LoVo (cell line): ENCODE measurements at places on chromosomes 12 and 14.

- DNase-seq, result no peak
Observed at GRCh38 chr14:77157740-77158139, 16.1 kb upstream of the ZDHHC22 start.

DNA sequence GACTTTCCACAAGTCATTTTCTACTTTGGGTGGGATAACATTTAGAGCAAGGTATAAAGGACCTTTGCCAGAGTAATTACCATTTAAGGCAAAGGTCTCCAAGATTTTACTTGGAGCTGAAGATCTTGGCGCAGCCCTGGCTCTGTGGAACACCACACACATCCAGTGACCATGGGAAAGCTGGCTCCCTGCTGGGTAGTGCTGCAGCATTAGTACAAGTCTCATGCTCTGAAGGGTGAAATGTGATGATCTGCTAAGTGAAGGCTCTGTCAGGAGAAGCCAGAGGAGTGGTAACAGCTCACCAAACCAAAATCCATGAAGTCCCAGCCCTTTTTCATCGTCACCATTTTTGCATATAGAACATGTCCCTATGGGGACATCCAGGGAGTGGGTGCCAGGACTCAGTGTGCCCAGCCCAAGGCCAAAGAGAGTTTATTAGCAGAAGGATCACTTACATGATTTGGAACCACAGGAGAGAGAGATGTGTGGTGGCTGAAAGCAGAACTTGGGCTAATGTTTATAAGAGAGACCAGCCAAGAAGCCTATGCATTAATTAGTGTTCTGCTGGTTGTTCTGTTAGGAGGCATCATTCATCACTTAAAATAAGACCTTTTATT lies 110.7 kb downstream of the SLC38A6 start:
- no peak for DNase-seq

DNA sequence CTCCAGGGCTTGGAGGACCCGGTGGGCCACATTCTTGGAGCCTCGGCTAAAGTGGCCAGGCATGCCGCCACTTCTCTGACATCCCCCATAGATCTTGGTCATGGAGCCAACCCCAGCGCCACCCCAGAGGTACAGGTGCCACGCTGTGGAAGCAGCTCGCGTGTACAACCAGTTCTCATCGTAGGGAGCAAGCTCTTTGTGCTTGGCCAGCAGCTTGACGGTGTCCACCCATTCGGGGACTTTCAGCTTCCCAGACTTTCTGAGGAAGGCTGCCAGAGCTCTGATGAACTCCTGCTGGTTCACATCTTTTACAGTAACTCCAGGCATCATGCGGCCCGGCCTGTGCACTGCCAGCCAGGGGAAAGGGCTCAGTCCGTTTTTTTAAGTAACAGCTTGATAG lies 29.3 kb upstream of the EAPP start:
- DNase-seq, result no peak

DNA sequence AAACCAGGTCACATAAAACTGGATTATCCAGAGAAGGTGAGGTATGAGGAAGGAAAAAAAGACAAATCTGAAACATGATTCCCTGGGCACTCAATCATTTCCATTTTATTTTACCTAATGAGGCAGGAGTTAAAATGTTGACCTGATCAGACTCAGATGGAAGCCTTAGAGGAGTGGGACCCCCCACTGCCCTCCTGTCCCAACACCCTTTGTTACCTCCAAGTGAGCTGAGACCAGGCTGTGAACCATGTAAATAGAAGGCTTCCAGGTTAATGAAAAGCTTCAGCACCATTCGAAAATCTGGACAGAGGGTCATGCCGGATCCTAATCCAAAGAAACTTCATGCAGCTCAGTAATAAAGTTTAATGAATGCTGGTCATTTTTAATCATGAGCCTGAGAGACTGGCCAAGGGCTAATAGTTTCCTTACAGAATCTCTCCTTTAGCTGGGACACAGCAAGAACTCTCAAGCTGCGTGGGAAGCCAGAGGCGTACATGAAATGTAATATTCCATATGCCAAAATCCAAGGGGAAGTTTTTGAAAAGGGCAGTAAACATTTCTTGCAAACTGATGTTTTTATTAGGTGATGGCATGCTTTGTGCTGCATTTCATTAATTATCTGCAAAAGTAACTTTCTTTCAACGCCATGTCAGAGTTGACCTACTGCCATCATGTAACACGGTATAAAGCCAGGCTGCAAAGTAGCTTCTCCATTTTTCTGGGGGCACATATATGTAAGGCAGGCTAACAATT lies 183.0 kb downstream of the PAX9 start:
- no peak for DNase-seq

DNA sequence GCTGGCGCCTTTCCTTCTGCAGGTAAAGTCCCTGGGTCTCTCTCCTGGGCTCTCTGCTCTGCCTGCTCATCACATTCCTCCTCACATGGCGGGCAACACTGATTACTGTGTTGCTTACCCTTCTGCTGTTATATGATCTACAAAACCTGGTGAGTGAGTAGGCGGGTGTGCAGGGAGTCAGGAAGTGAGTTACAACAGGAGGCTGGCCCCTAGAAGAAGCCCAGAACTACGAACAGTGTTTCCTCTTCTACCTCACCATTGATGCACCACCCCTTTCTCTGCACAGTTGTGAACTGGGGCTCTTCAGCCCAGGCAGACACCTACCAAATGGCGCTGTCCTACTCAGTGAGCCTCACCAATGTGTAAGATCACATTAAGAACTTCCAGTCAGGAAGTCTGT lies 4.9 kb upstream of the KLHL33 start:
- no peak for DNase-seq

GRCh38 chr12:120873226-120873625 lies 30.9 kb downstream of the SPPL3 start:
- no peak for DNase-seq

DNA sequence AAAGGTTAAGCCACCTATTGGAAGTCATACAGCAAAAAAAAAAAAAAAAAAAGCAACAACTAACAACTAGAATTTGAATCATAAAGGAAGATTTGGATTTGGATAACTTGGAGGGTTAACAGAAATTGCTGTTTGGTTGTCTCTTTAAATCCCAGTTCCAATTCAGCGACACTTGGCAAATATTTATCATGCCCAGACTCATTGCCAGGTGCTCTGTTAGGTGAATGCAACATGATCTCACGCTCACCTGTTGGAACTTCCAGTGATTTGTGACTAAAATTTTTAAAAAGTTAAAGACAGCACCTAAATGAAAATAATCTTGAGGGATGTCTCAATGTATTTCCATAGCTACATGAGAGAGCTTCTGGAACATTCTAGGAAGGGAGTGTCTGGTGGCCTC lies 103.7 kb downstream of the TBX3 start:
- no peak for DNase-seq

DNA sequence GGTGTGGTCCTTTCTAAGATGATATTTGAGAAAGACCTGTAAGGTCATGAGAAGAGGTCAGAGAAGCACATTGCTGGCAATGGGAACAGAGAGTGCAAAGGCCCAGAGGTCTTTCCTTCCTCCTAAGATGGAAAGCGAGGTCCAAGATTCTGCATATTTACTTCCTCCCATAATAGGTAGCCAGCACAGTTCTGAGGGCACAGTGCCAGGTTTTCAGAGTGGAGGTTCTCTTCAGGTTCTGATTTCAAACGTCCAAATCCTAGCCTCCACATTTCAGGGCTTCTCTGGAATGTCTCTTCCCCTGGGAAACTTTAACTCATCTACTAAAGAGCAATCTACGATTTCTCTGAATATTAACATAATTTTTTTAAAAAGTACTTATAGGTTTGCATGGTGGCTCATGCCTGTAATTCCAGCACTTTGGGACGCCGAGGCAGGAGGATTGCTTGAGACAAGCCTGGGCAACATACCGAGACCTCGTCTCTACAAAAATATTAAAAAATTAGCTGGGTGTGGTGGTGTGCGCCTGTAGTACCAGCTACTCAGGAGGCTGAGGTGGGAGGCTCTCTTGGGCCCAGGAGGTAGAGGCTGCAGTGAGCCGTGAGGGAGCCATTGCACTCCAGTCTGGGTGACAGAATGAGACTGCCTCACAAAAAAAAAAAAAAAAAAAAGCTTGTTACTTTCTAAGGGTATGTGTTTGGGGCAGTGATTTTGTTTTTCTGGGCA lies 526 bp upstream of the MRPL42 start:
- no peak for DNase-seq

DNA sequence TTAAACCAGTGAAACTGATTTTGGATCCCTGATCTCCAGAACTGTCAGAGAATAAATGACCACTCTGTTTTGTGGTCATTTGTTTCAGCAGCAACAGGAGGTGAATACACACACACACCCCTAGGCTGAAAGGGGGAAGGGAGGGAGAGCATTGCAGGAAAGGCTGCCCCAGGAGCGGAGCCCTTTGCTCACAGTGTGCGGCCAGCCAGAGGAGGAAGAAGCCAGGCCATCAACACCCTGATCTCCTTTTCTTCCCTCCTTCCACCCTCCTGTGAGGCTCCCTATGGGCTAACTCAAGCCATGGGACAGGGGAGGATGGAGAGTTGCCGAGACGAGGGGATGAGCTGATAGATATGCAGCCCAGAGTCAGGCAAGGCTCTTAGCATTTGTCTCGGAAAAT lies 211.9 kb downstream of the TBX5 start:
- DNase-seq, result no peak

DNA sequence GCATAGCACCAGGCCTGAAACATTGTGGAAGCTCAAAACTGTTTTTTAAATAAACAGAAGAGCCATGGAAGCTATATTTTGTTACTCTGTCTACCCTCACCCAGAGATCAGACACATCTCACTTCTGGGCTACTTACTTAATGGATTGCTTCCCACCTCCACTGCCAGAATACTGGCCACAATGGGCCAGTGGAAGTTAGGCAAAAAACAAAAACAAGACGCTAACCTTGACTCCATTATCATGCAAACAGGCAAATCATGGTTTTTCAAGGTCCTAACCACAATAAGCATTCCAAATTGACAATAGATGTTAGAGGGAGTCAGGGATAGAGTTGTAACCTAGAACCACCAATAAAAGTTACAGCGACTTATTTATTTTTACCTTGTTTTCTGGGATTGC lies 52.7 kb upstream of the PTCSC3 start:
- no peak for DNase-seq
